Uterus (tissue), 4 donors: ENCODE measurements at places on chromosomes 16 and 17. TPM values are rescaled to one million over a fixed set of nuclear protein-coding genes. Genes with fewer than 3 reads are reported as not detected.

DNA sequence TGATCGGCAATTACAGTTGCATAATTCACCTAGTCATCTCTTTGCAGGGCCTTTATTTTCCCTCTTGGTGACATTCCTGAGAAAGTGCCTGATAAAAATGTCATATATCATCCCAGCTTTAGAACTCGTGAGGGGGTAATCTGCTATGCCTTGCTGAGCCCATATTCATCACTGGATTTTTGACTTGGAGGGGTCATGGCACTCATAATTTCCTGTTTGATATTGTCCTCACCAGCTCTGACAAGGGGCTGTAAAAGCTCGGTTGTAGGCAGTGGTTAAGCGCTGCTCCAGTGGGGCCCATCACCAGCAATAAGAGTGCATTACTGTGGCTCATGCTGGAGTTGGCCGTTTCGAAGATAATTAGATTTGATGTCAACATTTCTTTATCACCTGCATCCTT lies 227.3 kb downstream of the IRX3 start:
- DNase-seq, result no peak

DNA sequence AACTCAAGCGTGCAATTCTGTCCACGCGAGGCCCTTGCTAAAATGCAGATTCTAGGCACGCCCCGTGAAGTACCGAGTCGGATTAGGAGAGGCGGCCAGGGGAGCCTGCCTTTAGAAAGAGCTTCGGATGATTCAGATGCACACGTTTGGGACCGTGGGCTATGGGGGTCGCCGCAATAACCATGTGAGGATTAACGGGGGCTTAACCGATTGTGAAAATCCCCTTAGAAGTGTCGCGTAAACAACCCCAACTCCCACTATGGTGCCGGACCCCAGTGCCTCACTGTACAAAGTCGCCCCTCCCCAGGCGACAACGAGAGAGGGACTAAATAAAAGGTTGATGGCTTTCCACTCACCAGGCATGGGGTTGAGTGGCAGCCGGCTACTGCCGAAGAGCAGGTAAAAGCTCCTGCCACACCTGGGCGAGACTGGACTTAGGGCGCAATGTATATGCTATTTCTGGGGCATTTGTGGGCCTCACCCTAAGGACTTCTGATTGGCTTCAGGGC lies 635 bp upstream of the SP2 start:
- no peak for DNase-seq

- DNase-seq, result no peak
Measured at GRCh38 chr17:13634021-13634420, 32.3 kb upstream of the HS3ST3A1 start.

- DNase-seq, result no peak
Measured at GRCh38 chr16:88508868-88509748, 56.0 kb downstream of the ZFPM1 start.

- no peak for DNase-seq
Measured at GRCh38 chr17:43911904-43912303, 4.6 kb upstream of the MPP2 start.

- DNase-seq, result no peak
Measured at GRCh38 chr17:8391711-8392110, 5.9 kb downstream of the RNF222 start.

- no peak for DNase-seq
Measured at GRCh38 chr16:24471561-24472350, 67.6 kb upstream of the RBBP6 start.

DNA sequence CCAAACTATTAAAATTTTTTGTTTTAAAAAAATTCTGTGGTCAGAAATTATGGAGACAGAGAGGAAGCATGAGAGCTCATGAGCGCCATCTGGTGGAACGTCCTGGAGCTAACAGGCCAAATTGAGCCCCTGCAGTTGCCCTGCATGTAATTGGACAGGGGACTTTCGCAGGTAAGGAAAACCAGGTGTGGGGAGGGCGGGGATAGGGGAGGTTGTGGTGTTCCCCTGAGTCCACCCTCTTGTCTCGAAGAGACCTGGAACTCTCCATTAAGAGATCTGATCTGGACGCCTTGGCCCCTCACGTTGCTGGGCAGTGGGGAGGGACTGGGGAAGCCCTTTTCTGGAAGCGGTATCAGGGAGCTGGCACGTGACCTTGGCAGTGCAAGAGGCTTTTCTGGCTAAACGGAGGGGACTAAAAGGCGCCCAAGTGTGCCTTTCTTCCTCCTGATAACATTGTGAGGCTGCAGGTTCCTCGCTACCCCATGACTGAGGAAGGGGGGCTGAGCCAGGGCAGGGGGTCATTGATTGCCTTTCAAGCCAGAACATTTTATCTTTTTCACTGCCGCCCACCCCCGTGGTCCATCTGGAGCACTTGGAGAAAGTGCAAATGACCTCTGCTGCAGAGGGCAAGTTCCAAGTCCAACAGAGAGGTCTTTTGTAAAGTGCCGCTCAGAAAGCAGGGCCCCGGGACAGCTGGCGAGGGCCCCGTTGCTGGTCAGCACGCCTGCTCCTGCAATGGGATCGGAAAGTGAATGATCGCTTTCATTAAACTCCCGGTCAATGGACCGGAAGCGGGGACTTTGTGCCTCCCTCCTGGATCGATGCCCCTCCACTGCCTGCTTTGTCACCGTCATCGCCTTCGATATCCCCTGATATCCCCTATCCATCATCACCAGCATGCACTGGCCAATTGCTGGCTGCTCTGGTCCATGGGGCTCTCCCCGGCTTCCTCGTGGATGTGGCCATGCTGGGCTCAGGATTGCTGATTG lies 18.4 kb downstream of the PDILT start:
- DNase-seq, result peak; percentile 69

- no peak for DNase-seq
Measured at GRCh38 chr16:66298006-66298405, 68.5 kb upstream of the CDH5 start.

- DNase-seq, result peak; percentile 52
Measured at GRCh38 chr17:61323003-61323908, 76.4 kb upstream of the TBX2 start.

DNA sequence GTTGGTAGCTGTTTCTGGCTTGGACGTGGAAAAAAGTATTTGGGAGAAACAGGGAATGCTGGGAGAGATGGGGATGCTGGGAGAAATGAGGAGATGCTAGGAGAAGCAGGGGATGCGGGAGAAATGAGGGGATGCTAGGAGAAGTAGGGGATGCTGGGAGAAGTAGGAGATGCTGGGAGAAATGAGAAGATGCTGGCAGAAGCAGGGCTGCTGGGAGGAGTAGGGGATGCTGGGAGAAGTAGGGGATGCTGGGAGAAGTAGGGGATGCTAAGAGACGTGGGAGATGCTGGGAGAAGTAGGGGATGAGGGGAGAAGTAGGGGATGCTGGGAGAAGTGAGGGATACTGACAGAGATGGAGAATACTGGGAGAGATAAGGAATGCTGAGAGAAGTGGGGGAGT lies 45.6 kb upstream of the IL34 start:
- DNase-seq, result no peak

- no peak for DNase-seq
Measured at GRCh38 chr17:56656701-56657327, 63.3 kb downstream of the NOG start.

- no peak for DNase-seq
Measured at GRCh38 chr17:34958438-34958837, 2.8 kb downstream of the CCT6B start.

Gene PRAC2
- not detected for total RNA-seq

Gene CPHXL2
- total RNA-seq, result not detected

Gene DRC3
- total RNA-seq, result 7.7 TPM

Gene USP31
- total RNA-seq, result 11.8 TPM

Gene SHISA9
- total RNA-seq, result not detected

Gene SULT1A3
- 26.5 TPM for total RNA-seq

Gene OR3A3
- not detected for total RNA-seq

Gene RAB26
- total RNA-seq, result 0.21 TPM
